Stimulated activated CD4-positive, alpha-beta T cell treated with anti-CD3 and anti-CD28 coated beads, Interleukin-15, amount 100 ng/mL, for 24 hours (primary cell): ENCODE measurements at places on chromosomes 12 and 14.

DNA sequence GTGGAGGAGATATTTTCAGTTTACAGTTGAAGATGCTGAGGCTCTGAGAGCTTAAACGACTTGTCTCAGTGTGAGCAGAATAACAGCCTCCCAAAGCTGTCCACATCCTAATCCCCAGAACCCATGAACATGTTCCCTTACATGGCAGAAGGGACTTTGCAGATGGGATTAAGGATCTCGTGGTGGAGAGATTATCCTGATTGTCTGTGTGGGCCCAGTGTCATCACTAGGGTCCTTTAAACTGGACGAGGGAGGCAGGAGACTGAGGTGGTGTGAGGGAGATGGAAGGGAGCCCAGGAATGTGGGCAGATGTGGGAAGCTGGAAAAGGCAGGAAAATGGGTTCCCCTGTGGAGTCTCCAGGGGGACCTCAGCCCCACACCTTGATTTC is 9.6 kb upstream of the KRT80 start:
- DNase-seq = no peak

- DNase-seq = no peak
Observed at GRCh38 chr12:105922670-105923102, 216.1 kb downstream of the NUAK1 start.

DNA sequence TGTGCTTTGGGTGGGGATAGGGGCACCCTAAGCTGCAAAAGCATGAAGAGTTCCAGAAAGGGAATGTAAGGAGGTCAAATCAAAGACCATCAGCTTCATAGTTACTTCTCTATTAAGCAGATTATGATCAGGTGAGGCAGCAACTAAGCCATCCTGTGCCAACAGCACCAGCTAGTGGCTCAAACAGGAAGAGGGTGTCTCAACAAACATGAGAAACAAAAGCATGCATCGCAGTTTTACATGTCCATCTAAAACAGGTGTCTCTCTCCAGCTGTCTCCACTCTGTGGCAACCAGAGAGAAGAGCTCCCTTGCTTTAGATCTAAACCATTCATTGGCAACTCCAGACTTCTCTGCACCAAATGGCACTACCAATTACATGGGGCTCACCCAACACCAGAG is 52.9 kb downstream of the ACTN1 start:
- no peak for DNase-seq

GRCh38 chr12:122813310-122813713 is 21.9 kb upstream of the HIP1R start:
- DNase-seq = no peak

DNA sequence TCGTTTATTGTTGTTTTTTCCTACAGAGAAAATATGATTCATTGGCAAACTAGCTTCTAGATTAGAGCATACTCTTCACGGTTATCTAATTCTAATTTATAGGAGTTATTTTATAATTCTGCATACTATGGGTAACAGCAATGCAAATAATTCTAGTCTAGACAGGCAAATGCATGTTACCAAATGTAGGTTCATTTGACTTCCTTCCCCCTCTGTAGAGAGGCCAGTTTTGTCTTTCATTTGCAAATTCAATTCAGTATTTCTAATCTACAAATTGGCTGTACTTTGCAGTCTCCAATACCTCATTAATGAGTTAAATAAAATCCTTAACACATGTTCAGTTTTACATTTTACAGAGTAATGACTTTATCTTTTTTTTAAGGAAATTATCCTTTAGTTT is 4.2 kb downstream of the LGMN start:
- no peak for DNase-seq
